Dorsolateral prefrontal cortex (tissue), 122 donors: ENCODE measurements at places on chromosomes 3 and 15. TPM values are rescaled to one million over a fixed set of nuclear protein-coding genes. Genes with fewer than 3 reads are reported as not detected.

The NTRK3 gene
- 146 TPM for total RNA-seq

The PLSCR5 gene
- not detected for total RNA-seq

The HYKK gene
- 7.7 TPM for total RNA-seq

The PPIP5K1 gene
- 159 TPM for total RNA-seq

The MORF4L1 gene
- 408 TPM for total RNA-seq

The TM4SF1 gene
- 49.2 TPM for total RNA-seq

The GPR156 gene
- 1.2 TPM for total RNA-seq

The CNTN4 gene
- total RNA-seq = 54.6 TPM

The GOLGA8S gene
- 2.0 TPM for total RNA-seq

The LYZL4 gene
- 0.89 TPM for total RNA-seq

The SKOR1 gene
- total RNA-seq = 1.1 TPM

The LAMB2 gene
- total RNA-seq = 104 TPM

The PLSCR2 gene
- total RNA-seq = not detected

The ADGRG7 gene
- not detected for total RNA-seq

The GNAI2 gene
- 208 TPM for total RNA-seq

The TM4SF18 gene
- total RNA-seq = 7.3 TPM
